ENCODE measurements at places on chromosomes 4 and X.

GRCh38 chr4:176548571-176548970 lies 228.8 kb downstream of the SPCS3 start:
- peak; percentile 36 for DNase-seq

- DNase-seq = no peak
Observed at GRCh38 chr4:102430461-102430910, 70.7 kb upstream of the NFKB1 start.

- DNase-seq = no peak
Observed at GRCh38 chr4:40731792-40732245, 17.9 kb upstream of the NSUN7 start.

DNA sequence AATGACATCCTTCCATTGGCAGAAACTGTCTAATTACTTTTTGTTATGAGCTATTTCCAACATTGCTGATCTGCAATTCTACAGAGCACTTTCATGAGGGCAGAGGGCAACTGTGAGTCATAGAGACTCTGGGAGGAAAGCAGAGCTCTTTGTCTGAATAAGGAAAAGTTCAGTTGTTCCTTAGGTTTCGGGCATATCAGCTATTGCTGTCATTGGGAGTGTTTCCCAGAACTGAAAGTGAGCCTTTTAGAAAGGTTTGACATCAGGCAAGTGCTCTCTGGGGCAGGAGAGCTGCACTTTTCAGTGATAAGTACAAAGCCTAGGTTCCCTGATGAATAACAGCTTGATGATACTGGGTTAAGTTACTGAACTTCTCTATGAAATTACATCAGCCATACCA lies 119.2 kb upstream of the EDNRA start:
- DNase-seq = peak; percentile 37
